ENCODE measurements at places on chromosomes 11 and 22.

GRCh38 chr22:46958658-46959057 lies 196.2 kb downstream of the TBC1D22A start:
- no peak for DNase-seq

- no peak for DNase-seq
Measured at GRCh38 chr11:64358907-64359711, at the start of gene RPS6KA4. Gene RPS6KA4 (plus strand): TSS chr11:64359162. CDS start chr11:64359236, 74 bp downstream.

DNA sequence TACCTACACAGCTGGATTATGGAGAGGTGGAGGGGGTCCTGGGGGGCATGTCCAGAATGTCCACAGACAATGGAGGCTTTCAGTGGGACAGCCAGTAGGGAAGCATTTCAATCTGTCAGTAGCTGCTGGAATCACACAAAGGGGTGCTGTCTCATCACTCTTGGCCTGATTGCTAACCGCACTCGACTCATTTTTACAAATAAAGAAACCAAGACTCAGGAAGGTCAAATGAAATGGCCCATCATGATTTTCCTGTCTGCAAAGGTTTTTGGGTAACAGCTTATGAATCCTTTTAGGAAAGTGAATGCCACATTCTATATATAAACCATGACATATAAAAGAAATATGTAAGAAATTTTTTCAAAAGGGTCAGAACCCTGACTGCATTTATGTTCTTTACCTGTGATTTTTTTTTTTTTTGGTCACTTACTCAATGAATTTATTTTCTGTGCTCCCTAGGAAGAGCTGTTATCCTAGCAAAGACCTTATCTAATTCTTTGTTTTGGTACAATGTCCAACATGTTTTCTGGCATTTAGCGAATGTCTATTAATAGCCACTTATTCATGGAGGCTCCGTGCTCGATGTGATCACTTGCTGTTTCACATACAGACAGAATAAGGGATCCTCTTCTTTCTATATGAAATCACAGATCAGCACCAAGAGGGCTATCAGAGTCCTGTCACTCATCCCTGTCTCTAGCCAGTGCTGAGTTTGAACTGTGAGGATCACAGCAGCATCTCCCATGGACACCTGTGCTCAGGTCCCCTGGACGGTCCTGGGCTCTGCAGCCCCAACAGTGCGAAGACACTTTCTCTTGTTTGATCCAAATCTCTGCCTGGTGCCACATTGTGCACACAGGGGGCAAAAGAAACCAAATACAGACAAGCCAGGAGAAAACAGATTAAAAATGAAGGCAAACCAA lies 979.7 kb downstream of the NTM start:
- no peak for DNase-seq

- no peak for DNase-seq
Measured at GRCh38 chr11:44306918-44307244, 3.1 kb downstream of the ALX4 start.

DNA sequence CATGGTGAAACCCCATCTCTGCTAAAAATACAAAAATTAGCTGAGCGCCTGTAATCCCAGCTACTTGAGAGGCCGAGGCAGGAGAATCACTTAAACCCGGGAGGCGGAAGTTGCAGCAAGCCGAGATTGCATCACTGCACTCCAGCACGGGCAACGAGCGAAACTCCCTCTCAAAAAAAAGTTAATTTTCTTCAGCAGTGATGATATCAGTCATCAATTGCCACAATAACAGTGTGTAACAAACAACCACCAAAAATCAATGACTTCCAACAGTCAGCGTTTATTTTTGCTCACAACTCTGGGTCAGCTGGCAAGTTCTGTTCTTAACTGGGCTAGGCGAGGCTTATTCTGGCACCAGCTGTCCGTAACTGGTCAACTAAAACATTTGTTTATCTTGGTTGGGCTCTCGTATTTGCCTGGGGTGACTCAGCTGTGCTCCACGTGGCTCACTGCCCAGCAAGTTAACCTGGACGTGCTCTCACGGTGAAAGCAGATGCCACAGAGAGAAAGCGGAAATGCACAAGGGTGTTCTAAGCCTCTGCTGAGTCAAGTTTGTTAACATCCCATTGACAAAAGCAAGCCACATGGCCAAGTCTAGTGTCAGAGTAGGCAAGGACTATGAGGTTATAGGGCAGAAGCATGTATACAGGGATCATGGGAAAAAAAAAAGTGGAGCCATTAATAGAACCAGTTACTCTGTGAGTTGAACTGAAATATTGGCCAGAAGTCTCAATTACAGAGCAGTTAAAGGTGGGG lies 52.1 kb downstream of the LHFPL7 start:
- no peak for DNase-seq

GRCh38 chr11:121341609-121342008 lies 49.0 kb downstream of the SC5D start:
- no peak for DNase-seq

GRCh38 chr11:20661445-20661844 lies 7.9 kb upstream of the NELL1 start:
- DNase-seq = no peak

GRCh38 chr22:34278121-34278520 lies 357.8 kb upstream of the LARGE1 start:
- DNase-seq = no peak

GRCh38 chr11:19670030-19670791 lies 42.4 kb upstream of the NAV2 start:
- DNase-seq = no peak

- no peak for DNase-seq
Measured at GRCh38 chr11:72758690-72759389, 6.6 kb upstream of the ARAP1 start.

Measured in T follicular helper cell (primary cell).